ENCODE measurements at places on chromosomes 11 and 22.

DNA sequence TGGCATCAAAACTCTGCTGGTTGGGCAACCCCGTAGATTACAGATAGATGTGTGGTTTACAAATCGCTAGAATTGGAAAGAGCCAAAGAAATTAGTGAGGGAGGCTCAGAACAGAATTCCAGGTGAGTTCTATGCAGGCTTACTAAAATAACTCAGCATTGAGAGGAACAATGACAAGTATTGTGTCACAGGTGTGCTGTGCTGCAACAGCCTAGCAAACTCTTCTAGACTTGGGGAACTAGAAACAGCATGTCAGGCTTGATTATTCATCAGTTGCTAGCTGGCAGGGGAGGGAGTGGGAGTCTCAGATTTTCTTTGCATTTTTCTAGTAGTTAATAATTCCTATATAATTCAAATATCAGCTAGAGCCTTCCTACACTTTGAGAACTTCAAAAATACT is 26.3 kb upstream of the RASD2 start:
- no peak for DNase-seq

- DNase-seq = no peak
Measured at GRCh38 chr22:40965936-40966725, 15.0 kb downstream of the RBX1 start.

DNA sequence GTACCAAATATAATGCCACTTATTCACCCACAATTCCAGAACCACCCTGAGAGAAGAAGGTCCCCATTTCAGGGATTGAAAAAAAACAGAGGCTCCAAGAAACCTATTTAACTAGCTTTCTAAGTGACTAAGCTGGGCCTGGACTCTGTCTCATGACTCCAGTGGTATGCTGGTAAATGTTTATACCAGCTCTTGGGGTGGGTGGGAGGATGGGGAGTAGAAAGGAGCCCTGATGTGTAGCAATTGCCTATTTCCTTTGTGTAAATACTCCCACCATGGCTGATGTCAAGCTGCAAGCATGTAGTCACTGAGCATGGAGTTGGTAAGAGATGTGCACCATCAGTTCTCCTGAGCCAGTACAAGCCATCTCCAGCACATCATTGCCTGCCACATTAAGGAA is 2.8 kb downstream of the PRG3 start:
- no peak for DNase-seq

DNA sequence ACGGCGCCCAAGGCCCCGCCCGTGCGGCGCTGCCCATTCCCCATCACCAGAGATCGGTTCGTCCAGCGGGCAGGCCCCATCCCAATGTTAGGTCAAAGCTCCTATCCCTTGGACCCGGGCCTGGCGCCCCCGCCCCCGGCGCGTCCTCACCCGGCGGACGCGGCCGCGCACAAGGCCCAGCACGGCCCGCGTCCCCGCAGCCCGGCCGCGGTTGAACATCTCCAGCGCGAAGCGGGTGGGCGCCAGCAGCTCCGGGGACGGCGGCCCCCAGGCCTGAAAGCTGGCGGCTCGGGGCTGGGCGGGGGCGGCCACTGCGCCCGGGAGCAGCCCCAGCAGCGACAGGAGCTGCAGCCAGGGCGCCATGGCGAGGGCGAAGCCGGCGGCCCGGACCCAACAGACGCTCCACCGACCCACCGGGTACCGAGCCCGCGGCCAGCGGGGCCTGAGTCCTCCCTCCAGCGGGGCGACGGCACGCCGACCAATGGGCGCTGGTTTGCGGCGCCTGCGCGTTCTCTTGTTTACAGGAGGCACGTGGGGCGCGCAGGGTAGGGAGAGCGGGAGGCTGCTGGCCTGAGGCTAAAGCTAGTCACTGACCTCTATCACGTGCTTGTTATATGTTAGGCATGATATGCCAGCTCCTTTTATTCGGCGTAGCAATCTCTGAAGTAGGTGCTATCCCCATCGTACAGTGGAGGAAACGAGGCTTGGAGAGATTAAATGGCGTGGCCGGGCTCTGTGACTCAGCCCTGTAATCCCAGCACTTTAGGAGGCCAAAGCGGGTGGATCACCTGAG is at the start of gene CTSF:
Gene CTSF, minus strand, starts transcription at position 483 of the 793 bp plus-strand sequence. Its CDS starts 120 bp downstream, at position 363.
- DNase-seq = peak; percentile 66

GRCh38 chr11:35619855-35620640 is 1.8 kb downstream of the FJX1 start:
- no peak for DNase-seq

- no peak for DNase-seq
Measured at GRCh38 chr22:50319503-50319951, 7.3 kb downstream of the DENND6B start.

DNA sequence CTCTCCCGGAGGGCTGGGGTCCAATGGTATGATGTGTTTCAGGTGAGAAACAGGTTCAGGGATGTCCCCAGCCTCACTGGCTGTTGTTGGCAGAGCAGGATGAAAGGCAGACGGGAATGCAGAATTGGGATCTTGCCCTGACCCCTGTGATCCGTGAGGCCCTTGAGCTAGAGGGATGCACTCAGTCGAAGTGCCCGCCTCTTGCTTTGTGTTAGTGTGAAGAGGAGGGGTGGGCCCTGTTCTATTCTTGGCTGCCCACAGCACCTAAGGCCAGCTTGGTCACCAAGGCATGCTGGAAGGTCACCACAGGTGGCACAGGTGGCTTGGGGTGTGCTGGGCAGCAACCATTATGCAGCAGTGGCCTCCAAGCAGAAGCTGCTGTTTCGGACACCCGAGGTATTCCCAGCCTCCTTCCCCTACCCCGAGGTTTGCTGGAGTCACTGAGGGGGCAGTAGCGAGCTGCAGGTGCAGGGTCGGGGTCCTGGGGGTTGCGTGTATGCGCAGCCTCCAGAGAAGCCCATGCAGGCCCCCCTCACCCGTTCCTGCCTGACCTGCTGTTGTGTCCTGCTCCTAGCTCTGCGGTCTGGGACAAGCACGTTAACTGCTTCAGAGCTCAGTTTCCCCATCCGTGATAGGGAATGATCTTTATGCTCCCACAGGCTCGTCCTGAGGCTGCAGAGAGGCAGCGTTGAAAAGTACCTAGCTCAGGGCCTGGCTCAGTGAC is 13.0 kb downstream of the LRP5 start:
- DNase-seq = no peak

DNA sequence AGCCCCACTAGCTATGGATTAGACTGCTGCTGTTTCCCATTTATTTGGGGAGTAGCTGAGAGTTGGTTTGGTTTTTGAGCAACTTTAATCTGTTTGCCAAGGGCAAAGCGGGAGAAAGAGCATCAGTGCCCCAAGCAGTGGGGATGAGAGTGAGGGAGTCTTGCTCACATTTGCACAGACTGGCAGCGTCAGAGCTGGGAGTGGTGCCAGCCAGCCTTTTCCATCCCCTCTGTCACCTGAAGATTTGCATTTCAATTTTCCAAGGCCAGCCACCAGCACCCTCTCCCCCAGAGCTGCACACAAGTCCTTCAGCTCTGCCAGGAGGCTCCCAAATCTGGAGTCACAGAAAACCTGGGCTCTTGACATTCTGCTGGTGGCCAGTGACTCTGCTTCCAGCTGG is 21.0 kb upstream of the UVRAG start:
- no peak for DNase-seq

- no peak for DNase-seq
Measured at GRCh38 chr11:64729851-64730382, 6.9 kb upstream of the NRXN2 start.

Measured in stimulated activated CD4-positive, alpha-beta T cell treated with anti-CD3 and anti-CD28 coated beads, Interleukin-15, amount 100 ng/mL, for 48 hours (primary cell).